Esophagus squamous epithelium (tissue), 5 donors: ENCODE measurements at places on chromosomes 2 and 18.

- H3K27me3 ChIP-seq: no peaks in the 10 kb centered on the region
- H3K27ac ChIP-seq: no peak overlapping the region
- H3K36me3 ChIP-seq: peaks cover 80% of the 10 kb centered on the region
- H3K4me1 ChIP-seq: no peaks in the 10 kb centered on the region
- no peak overlapping the region for H3K4me3 ChIP-seq
- no peak for DNase-seq
These were observed 57.4 kb upstream of the AMMECR1L start for GRCh38 chr2:127943186-127943585.

GRCh38 chr2:20346565-20347381 is 3.9 kb downstream of the PUM2 start:
- no peak for DNase-seq
- H3K36me3 ChIP-seq: no peaks in the 10 kb centered on the region
- H3K27me3 ChIP-seq: no peaks in the 10 kb centered on the region
- H3K4me1 ChIP-seq: peaks cover 25% of the 10 kb centered on the region
- peak overlapping the region; percentile 99 for H3K27ac ChIP-seq

DNA sequence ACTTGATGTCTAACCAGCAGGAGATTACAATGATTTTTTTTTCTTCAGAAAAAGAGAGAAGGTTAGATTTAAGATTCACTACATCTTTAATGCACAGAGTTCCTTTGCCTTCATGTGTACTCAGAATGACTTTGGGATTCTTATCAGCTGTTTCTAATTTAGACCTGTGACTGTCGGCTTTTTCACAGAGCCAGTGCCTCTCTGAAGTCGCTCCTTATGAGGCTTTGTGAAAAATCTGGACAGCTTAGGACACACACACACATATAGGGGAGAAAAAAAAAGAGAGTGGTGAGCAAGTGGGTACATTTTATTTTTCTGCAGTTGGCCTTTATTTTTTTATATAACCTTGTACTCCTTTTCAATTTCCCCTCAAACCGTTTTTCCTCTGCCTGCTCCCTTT is 893.1 kb upstream of the CELF4 start:
- H3K27me3 ChIP-seq: no peaks in the 10 kb centered on the region
- no peak for DNase-seq
- no peak overlapping the region for H3K27ac ChIP-seq
- no peaks in the 10 kb centered on the region for H3K4me1 ChIP-seq
- no peaks in the 10 kb centered on the region for H3K36me3 ChIP-seq

GRCh38 chr2:6800553-6800952 is 65.2 kb downstream of the CMPK2 start:
- no peak overlapping the region for H3K27ac ChIP-seq
- H3K27me3 ChIP-seq: no peaks in the 10 kb centered on the region
- DNase-seq: no peak
- H3K4me3 ChIP-seq: no peak overlapping the region
- no peaks in the 10 kb centered on the region for H3K4me1 ChIP-seq

- H3K4me1 ChIP-seq: peaks cover 6% of the 10 kb centered on the region
- H3K27me3 ChIP-seq: no peaks in the 10 kb centered on the region
- H3K27ac ChIP-seq: no peak overlapping the region
- no peak overlapping the region for H3K4me3 ChIP-seq
These were observed 21.1 kb downstream of the EMX1 start for GRCh38 chr2:72938455-72938854.

DNA sequence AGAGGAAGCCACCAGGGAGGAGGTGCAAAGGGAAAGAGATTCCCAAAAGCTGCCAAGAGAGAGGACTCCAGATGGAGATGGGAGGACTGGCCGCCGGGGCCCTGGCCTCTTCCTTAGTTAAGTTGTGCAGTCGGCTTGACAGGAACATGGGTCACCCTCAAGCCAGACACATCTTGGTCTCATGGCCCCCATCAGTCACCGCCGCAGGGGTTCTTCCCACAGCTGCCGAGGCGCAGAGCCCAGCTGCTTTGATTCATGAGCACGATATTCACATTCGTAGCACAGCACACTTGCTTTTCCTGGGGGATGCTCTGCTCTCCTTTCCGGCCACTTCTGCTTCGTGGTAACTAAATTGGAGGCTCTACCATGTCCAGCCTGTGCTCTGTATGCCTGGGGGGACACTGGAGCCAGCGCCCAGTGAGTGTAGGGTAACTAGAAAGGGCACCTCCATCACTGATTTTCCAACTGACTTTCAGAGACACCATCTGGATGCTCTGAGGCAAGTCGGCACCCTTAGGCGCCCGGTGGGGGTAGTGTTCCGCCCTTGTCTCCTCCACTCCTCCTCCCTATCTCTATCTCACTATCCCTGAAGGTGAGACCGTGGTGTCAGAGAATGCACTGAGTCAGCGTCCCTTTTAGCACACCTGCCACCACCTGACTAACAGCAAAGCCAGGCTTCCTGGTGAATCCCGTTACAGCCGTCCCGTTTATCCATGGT is 13.3 kb downstream of the TWIST2 start:
- peak overlapping the region; percentile 50 for H3K27ac ChIP-seq
- no peak for DNase-seq
- H3K4me3 ChIP-seq: no peak overlapping the region
- H3K4me1 ChIP-seq: peaks cover 20% of the 10 kb centered on the region
- H3K36me3 ChIP-seq: no peaks in the 10 kb centered on the region

DNA sequence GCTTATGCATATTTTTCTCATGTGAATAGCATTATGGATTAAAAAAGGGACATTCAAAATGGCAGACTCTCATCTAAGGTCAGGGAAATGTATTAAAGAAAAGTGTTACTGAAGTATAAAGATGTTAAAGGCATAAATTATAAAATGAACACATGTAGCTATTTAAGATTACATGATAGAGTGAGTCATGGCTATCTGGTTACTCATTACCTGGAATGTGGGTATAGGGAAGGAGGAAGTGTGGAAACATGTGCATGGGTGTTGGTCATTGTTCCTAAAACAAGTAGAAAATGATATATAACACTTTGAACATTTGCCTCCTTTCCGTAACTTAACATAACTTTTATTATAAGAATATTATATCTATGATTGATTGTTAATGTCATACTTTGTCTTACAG is 66.4 kb downstream of the MYO1B start:
- no peak for DNase-seq
- H3K36me3 ChIP-seq: no peaks in the 10 kb centered on the region
- peaks cover 13% of the 10 kb centered on the region for H3K4me1 ChIP-seq
- no peak overlapping the region for H3K27ac ChIP-seq

DNA sequence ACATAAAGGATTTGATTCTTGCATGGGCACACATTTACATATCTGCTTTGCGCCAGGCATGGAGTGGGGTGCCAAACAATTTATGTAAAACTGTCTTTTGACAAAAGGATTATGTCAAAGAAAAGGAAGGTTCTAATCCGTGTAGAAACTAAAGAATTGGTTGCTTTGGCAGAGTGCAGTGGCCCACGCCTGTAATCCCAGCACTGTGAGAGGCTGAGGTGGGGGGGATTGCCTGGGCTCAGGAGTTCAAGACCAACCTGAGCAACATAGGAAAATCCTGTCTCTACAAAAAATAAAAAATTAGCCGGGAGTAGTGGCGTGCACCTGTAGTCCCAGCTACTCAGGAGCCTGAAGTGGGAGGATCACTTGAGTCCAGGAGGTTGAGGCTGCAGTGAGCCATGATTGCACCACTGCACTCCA is 1.1 kb upstream of the MTERF4 start:
- peaks cover 20% of the 10 kb centered on the region for H3K4me1 ChIP-seq
- DNase-seq: no peak
- no peaks in the 10 kb centered on the region for H3K36me3 ChIP-seq
- peak overlapping the region; percentile 94 for H3K4me3 ChIP-seq

GRCh38 chr2:176748662-176749061 is 463.9 kb upstream of the HNRNPA3 start:
- no peak overlapping the region for H3K27ac ChIP-seq
- DNase-seq: no peak
- no peak overlapping the region for H3K4me3 ChIP-seq
- H3K27me3 ChIP-seq: no peaks in the 10 kb centered on the region
- no peaks in the 10 kb centered on the region for H3K36me3 ChIP-seq

DNA sequence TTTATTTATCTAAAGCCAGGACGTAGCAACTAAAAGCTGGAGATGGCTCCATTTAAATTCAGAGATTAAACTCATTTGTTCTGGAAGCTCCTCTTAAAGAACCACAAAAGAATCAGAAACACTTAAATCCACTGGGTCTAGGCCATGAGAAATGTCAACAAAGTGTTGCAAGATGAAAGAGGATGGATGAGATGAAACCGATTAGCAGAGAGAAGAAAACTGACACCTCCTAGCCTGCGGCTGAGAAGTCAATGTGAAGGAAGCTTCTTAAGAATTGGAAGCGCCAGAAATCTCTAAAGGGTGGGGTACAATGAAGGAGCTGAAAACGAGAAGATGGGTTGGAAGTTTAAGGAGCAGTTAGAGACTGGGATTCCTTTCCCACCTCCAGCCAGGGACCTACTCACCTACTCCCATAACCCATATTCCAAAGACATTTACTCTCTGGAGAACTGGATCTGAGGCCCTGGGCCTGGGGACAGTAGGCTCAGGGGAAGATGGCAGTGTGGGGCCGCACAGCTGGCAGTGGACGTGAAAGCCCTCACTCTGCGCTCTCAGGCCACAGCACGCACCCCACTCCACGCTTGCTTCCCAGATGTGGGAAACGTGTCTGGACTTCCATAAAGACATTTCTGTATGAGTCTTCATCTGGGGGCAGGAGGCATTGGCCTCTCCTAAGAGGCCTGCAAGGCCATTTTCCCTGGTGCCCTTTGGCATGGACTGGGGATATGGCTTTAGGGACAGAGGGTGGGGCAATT is 188.4 kb downstream of the LOXHD1 start:
- no peaks in the 10 kb centered on the region for H3K4me1 ChIP-seq
- H3K27ac ChIP-seq: no peak overlapping the region
- H3K36me3 ChIP-seq: no peaks in the 10 kb centered on the region
- no peak overlapping the region for H3K4me3 ChIP-seq
- DNase-seq: no peak

DNA sequence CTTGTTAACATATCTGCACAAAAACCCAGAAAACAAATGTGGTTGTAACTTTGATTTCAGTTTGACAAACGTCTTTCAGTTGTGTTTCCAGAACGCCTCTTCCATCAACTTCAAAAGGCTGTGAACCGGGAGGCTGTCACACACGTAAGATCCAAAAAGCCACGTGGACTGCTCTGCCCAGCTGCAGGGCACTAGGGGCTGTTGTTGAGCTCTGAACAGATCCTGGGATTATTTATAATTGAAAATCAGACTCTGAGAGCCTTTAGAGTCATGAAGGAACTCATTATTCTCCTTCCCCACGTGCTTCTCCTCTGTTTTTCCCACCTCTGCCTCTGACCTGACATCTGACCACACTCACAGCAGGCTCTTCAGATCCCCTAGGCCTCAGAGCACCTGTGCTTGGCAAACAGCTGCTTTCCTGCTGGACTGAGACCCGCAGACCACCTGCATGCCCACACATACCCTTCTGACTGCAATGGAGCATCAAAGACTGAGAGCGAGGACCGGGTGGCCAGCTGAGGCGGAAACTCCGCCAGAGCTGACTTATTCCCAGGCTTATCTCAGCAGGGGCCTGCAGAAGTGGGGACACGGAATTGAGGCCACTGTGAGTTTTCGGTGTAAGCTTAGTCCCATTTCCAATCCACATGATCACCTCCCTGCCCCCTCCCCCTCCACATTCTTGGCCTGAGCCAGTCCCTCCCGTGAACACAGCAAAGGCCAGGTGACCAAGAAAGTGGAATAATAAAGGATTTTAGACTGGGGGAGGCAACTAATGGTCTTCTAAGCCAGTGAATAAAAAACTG is 114.8 kb downstream of the ATL2 start:
- H3K4me3 ChIP-seq: no peak overlapping the region
- H3K4me1 ChIP-seq: no peaks in the 10 kb centered on the region
- no peak for DNase-seq
- H3K27me3 ChIP-seq: no peaks in the 10 kb centered on the region
- no peak overlapping the region for H3K27ac ChIP-seq
- H3K36me3 ChIP-seq: no peaks in the 10 kb centered on the region

- H3K36me3 ChIP-seq: no peaks in the 10 kb centered on the region
- H3K4me1 ChIP-seq: peaks cover 16% of the 10 kb centered on the region
- H3K27me3 ChIP-seq: no peaks in the 10 kb centered on the region
- H3K4me3 ChIP-seq: no peak overlapping the region
These were observed 130.4 kb downstream of the GLI2 start for GRCh38 chr2:120866071-120866470.

GRCh38 chr2:198135481-198135934 is 331.1 kb downstream of the PLCL1 start:
- H3K27me3 ChIP-seq: no peaks in the 10 kb centered on the region
- H3K4me1 ChIP-seq: no peaks in the 10 kb centered on the region
- no peak overlapping the region for H3K4me3 ChIP-seq
- DNase-seq: no peak
- no peak overlapping the region for H3K27ac ChIP-seq

DNA sequence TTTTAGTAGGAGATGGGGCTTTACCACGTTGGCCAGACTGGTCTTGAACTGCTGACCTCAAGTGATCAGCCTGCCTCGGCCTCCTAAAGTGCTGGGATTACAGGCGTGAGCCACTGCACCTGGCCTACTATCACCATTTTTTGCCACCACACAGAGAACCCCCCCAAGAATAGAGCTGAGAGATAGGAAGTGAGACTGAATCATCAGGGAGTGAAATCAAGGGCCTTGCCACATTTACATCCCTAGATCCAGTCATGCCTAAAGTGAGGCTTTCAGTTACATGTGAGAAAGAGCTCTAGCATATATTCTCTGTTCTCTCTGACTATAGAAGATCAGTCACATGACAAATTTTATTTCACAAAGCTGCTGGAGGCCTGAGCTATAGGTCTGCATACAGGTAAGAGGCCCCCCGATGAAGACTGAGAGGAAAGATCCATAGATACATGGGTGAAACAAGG is 28.0 kb upstream of the KCMF1 start:
- H3K4me1 ChIP-seq: no peaks in the 10 kb centered on the region
- no peak overlapping the region for H3K4me3 ChIP-seq
- no peak for DNase-seq
- no peak overlapping the region for H3K27ac ChIP-seq

- no peak overlapping the region for H3K4me3 ChIP-seq
- H3K4me1 ChIP-seq: peaks cover 45% of the 10 kb centered on the region
- no peak for DNase-seq
- no peaks in the 10 kb centered on the region for H3K27me3 ChIP-seq
- H3K27ac ChIP-seq: no peak overlapping the region
These were observed 20.8 kb downstream of the TLK1 start for GRCh38 chr2:171139860-171140259.

- no peak overlapping the region for H3K4me3 ChIP-seq
- no peak overlapping the region for H3K27ac ChIP-seq
- no peak for DNase-seq
- peaks cover 22% of the 10 kb centered on the region for H3K4me1 ChIP-seq
- no peaks in the 10 kb centered on the region for H3K36me3 ChIP-seq
These were observed 15.8 kb downstream of the ZNF236 start for GRCh38 chr18:76838182-76838581.

GRCh38 chr18:13221869-13222855 is 3.6 kb downstream of the LDLRAD4 start:
- no peak for DNase-seq
- H3K4me3 ChIP-seq: peak overlapping the region; percentile 2
- no peaks in the 10 kb centered on the region for H3K36me3 ChIP-seq
- H3K27me3 ChIP-seq: no peaks in the 10 kb centered on the region
- peaks cover 6% of the 10 kb centered on the region for H3K4me1 ChIP-seq
